Activated T-helper 17 cell treated with anti-CD3 and anti-CD28 coated beads, Interleukin-2, amount 50 U/mL, for 72 hours (primary cell): ENCODE measurements at places on chromosomes 13 and 19.

DNA sequence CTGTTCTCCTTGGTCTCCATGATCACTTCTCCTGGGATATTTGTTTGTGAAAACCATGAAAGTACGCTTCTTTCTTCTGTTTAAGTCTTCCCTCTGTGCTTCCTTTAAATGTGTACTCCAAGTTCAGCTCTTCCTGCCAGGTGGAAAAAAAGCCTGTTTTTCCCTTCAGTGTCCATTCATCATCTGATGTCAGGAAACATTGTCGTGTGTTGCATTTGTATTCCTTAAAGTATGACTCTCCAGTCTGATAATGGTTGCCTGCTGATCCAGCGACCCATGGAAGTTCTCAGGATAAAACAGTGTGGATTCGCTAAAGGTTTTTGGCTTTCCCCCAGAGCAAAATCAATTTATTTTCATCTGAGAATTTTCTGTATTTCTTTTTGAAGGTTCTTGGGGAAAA is 22.3 kb downstream of the SACS start:
- no peaks in the 10 kb centered on the region for H3K4me1 ChIP-seq
- H3K36me3 ChIP-seq: no peaks in the 10 kb centered on the region
- H3K4me3 ChIP-seq: no peak overlapping the region

GRCh38 chr13:99724633-99725517 is 223.6 kb downstream of the TM9SF2 start:
- no peaks in the 10 kb centered on the region for H3K4me1 ChIP-seq
- ATAC-seq: peak; percentile 31
- no peak overlapping the region for H3K27ac ChIP-seq
- H3K36me3 ChIP-seq: no peaks in the 10 kb centered on the region

DNA sequence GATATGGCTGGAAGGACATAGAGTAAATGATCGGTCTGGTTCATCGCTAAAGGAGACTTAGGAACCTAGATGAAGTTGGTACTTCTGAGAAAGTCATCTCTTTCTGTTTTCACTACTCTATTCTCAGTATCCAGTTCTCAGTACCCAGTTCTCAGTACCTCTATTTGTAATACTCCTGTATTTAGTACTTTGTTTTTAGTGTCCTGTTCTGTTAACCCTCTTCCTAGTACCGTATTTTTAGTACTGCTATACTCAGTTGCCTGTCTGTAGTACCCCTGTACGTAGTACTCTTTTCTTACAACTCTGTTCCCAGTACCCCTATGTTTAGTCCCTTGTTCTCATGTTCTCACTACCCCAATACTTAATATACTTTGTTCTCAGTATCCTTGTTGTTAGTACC is 1.2 kb downstream of the RFXAP start:
- H3K27me3 ChIP-seq: no peaks in the 10 kb centered on the region
- peaks cover 16% of the 10 kb centered on the region for H3K4me1 ChIP-seq
- peak overlapping the region; percentile 95 for H3K27ac ChIP-seq
- peak; percentile 77 for ATAC-seq
- H3K36me3 ChIP-seq: peaks cover 37% of the 10 kb centered on the region
- peak overlapping the region; percentile 91 for H3K4me3 ChIP-seq

- H3K4me1 ChIP-seq: no peaks in the 10 kb centered on the region
- H3K36me3 ChIP-seq: no peaks in the 10 kb centered on the region
- H3K27me3 ChIP-seq: no peaks in the 10 kb centered on the region
These were observed 2613.9 kb upstream of the PCDH20 start for GRCh38 chr13:64029343-64030093.

GRCh38 chr13:43154839-43155238 is 131.5 kb downstream of the DNAJC15 start:
- no peak overlapping the region for H3K4me3 ChIP-seq
- no peak overlapping the region for H3K27ac ChIP-seq
- H3K36me3 ChIP-seq: no peaks in the 10 kb centered on the region
- H3K4me1 ChIP-seq: no peaks in the 10 kb centered on the region
- peaks cover 3% of the 10 kb centered on the region for H3K27me3 ChIP-seq

DNA sequence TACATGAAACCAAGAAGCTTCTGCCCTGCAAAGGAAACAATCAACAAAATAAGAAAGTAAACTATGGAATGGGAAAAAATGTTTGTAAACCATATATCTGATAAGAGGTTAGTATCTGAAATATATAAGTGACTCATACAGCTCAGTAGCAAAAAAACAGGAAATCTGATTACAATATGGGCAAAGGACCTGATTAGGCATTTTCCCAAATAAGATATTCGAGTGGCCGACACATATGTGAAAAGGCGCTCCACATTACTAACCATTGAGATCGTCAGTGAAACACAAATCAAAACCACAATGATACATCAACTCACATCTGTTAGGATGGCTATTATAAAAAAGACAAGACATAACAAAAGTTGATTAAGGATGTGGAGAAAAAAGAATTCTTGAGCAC is 2818.6 kb upstream of the PCDH20 start:
- no peak overlapping the region for H3K4me3 ChIP-seq
- no peak overlapping the region for H3K27ac ChIP-seq
- H3K4me1 ChIP-seq: no peaks in the 10 kb centered on the region
- no peaks in the 10 kb centered on the region for H3K27me3 ChIP-seq
- no peaks in the 10 kb centered on the region for H3K36me3 ChIP-seq

DNA sequence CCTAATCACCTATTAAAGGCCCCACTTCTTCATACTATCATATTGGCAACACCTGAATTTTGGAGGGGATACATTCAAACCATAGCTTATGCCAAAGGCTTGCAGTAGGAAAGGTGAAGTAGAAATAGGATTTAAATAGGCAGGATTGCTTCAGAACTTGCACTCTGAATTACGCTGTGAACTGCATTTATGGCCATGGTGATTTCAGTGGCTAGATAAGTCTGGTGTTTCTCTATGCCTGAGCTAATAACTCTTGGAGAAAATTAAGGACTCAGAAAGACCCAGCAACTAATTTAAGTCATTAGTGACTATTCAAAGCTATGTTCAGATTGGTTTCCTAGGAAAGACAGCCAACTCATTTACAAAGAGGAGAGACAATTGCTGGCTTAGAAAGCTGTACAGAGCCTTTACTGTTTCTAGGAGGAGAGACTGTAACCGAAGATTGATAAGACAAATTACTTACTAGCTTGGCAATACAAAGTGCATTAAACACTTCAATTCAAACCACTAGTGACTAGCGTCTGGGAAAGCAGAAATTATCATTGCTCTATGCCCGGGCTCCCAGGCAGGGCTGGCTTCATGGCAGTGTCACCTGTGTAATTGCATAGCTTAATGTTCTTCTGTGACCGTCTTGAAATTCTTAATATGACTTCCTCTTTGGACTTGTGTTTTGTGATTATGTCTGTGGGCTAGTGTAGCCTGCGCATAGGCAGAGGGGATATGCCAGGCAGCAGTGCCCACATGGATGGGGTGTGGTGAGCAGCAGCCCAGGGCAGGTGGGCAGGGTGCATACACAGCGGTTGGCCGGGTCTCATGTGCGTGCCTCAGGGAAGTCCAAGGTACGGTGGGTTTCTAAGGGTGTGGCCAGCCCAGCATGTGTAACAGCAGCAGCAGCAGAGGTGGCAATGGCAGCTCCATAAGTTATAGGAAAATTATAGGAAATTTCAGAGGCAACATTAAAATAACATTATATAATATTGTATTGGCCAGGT is 60.1 kb downstream of the KL start:
- ATAC-seq: no peak
- no peaks in the 10 kb centered on the region for H3K4me1 ChIP-seq
- H3K27me3 ChIP-seq: peaks cover 14% of the 10 kb centered on the region
- no peaks in the 10 kb centered on the region for H3K36me3 ChIP-seq
- no peak overlapping the region for H3K4me3 ChIP-seq
- H3K27ac ChIP-seq: no peak overlapping the region

GRCh38 chr19:6753178-6754031 is 13.8 kb downstream of the SH2D3A start:
- H3K36me3 ChIP-seq: peaks cover 82% of the 10 kb centered on the region
- ATAC-seq: peak; percentile 85
- peaks cover 5% of the 10 kb centered on the region for H3K4me1 ChIP-seq
- H3K4me3 ChIP-seq: peak overlapping the region; percentile 63
- no peak overlapping the region for H3K27ac ChIP-seq

DNA sequence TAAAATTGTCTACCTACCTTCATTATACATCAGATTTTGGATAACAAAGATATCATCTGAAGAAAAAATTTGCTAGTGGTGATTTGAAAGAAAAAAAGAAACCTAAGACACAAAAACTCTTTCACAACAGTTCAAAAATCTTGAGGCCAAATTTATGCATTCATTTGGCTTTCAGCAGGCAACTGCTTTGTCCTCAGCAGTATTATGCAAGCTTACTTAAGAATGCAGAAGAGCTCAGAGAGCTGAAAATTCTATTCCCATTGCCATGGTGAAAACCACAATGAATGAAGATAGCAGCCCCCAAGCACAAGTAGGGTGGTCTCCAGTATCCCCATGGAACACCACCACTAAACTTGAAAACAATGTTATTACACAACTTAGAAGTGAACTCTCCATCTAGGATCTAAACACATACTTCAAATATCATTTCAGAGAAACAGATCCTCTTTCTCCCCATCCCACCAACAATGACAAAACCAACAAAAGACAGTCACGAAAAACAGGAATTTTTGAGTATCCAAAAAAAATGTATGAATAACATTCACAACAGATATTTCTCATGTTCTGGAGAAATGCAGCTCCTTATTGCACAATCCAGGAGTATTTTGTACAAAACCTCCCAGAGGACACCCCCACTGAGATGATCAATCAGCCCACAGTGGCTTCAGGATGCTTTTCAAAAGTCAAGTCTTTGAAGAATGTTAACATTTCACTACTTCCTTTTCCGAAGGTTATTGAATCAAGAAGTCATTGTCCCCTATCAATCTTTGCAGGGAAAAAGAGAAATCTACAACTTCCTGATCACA is 192.7 kb downstream of the LHFPL6 start:
- H3K4me3 ChIP-seq: no peak overlapping the region
- peaks cover 21% of the 10 kb centered on the region for H3K27me3 ChIP-seq
- no peak for ATAC-seq
- H3K27ac ChIP-seq: no peak overlapping the region
- no peaks in the 10 kb centered on the region for H3K36me3 ChIP-seq

- H3K4me1 ChIP-seq: no peaks in the 10 kb centered on the region
- H3K4me3 ChIP-seq: no peak overlapping the region
- no peak overlapping the region for H3K27ac ChIP-seq
- ATAC-seq: no peak
- H3K27me3 ChIP-seq: no peaks in the 10 kb centered on the region
These were observed 1348.0 kb upstream of the PRR20A start for GRCh38 chr13:55792544-55793193.

GRCh38 chr13:44084146-44084545 is 204.4 kb downstream of the LACC1 start:
- H3K36me3 ChIP-seq: no peaks in the 10 kb centered on the region
- H3K4me3 ChIP-seq: no peak overlapping the region
- no peak for ATAC-seq
- no peak overlapping the region for H3K27ac ChIP-seq

DNA sequence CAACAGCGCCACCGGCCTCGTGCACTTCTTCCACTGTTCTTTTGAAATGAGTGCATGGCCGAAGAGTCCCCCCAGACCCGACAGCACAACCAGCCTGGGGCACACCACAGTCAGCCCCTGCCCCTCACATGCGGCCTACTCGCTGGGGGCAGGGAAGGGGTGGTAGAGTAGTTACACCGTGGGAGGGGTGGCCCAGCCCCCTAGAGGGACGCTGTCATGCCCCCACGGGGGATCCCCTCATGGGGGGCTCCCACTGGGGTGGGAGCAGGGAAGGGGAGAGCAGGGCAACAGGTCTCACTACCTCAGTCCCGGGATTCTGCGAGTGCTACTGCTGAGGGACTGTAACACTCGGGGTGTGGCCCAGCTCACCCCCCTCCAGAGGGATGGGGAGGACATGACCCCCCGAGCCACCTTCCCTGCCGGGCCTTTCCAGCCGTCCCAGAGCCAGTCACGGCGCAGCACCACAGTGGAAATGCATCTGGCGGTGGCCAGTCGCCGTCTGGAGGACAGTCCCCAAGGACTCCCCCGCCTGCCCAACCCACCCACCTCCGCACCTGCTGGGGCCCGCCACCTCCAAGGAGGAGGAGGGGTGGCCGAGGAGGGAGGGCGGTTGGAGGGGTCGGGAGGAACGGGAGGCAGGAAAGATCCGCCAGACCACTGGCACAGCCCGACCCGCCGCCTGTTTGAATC is 84.6 kb upstream of the ZNF254 start:
- H3K4me1 ChIP-seq: no peaks in the 10 kb centered on the region
- no peaks in the 10 kb centered on the region for H3K36me3 ChIP-seq
- H3K27me3 ChIP-seq: no peaks in the 10 kb centered on the region
- H3K27ac ChIP-seq: no peak overlapping the region
- H3K4me3 ChIP-seq: no peak overlapping the region
- ATAC-seq: no peak

- H3K27ac ChIP-seq: no peak overlapping the region
- H3K4me3 ChIP-seq: no peak overlapping the region
- no peaks in the 10 kb centered on the region for H3K4me1 ChIP-seq
- no peaks in the 10 kb centered on the region for H3K36me3 ChIP-seq
These were observed 41.8 kb downstream of the IGFL3 start for GRCh38 chr19:46082728-46083050.

DNA sequence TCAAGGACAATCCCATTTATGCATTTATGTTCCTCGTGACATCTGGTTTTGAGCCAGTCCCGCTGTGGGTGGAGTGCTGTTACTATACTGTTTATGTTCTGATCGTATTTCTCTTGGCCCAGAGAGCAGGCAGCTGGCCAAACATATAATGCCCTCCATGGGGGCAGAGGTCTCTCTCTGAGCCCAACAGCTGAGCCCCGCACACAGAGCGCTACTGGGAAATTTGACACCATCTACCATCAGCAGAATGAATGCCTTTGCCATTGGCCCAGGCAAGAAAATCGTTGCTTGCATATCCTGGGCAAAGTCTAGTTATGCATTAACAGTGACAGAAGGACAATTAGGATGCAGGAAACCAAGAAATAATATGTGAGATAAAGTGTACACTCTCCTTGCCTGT is 126.8 kb upstream of the CACNA1A start:
- H3K36me3 ChIP-seq: no peaks in the 10 kb centered on the region
- no peak for ATAC-seq
- no peak overlapping the region for H3K4me3 ChIP-seq
- H3K27ac ChIP-seq: no peak overlapping the region
- H3K27me3 ChIP-seq: peaks cover 11% of the 10 kb centered on the region

GRCh38 chr19:46756544-46756888 is 10.3 kb upstream of the STRN4 start:
- no peaks in the 10 kb centered on the region for H3K36me3 ChIP-seq
- H3K4me3 ChIP-seq: no peak overlapping the region

- no peak overlapping the region for H3K27ac ChIP-seq
- no peaks in the 10 kb centered on the region for H3K4me1 ChIP-seq
- no peak overlapping the region for H3K4me3 ChIP-seq
- no peak for ATAC-seq
- no peaks in the 10 kb centered on the region for H3K36me3 ChIP-seq
These were observed 25.4 kb downstream of the RAB20 start for GRCh38 chr13:110536006-110536693.

- no peaks in the 10 kb centered on the region for H3K4me1 ChIP-seq
- ATAC-seq: no peak
These were observed 26.3 kb upstream of the SPATA13 start for GRCh38 chr13:24134231-24134630.

- ATAC-seq: no peak
- no peaks in the 10 kb centered on the region for H3K4me1 ChIP-seq
- no peak overlapping the region for H3K4me3 ChIP-seq
- H3K36me3 ChIP-seq: no peaks in the 10 kb centered on the region
These were observed 11.2 kb upstream of the CHST8 start for GRCh38 chr19:33610588-33610987.

GRCh38 chr19:52991484-52991883 is 22.2 kb upstream of the ERVV-1 start:
- H3K27me3 ChIP-seq: no peaks in the 10 kb centered on the region
- peaks cover 10% of the 10 kb centered on the region for H3K4me1 ChIP-seq
- H3K36me3 ChIP-seq: peaks cover 7% of the 10 kb centered on the region
- H3K4me3 ChIP-seq: peak overlapping the region; percentile 76
- no peak overlapping the region for H3K27ac ChIP-seq
